Aorta (tissue), 5 donors: ENCODE measurements at places on chromosomes 2 and 18. TPM values are rescaled to one million over a fixed set of nuclear protein-coding genes. Genes with fewer than 3 reads are reported as not detected.

GRCh38 chr2:100580367-100581276 lies 17.8 kb downstream of the PDCL3 start:
- DNase-seq = no peak

- DNase-seq = no peak
Measured at GRCh38 chr2:9247177-9247576, 40.6 kb downstream of the ASAP2 start.

DNA sequence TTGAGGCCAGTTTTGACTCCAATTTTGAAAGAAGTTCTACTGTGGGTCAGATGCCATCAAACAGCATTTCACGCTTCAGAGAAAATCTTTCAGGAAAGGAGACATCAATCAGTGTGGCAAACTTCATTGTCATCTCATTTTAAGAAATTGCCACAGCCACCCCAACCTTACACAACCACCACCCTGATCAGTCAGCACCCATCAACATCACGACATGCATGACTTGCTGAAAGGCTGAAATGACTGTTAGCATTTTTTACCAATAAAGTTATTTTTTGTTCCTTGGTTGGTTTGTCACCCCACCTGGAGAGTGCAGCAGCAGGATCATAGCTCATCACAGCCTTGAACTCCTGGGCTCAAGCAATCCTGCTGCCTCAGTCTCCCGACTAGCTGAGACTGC lies 10.4 kb downstream of the DNAJC10 start:
- DNase-seq = no peak

DNA sequence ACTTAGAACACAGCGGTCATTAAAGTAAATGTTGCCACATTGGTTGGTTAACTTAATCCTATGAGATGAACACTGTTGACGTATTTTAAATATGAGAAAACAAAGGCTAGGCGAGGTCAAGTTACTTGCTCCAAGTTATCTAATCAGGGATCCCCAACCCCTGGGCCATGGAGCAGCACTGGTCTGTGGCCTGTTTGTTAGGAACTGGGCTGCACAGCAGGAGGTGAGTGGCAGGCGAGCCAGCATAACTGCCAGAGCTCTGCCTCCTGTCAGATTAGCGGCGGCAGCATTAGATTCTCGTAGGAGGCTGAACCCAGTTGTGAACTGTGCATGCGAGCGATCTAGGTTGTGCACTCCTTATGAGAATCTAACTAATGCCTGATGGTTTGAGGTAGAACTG lies 878.9 kb downstream of the CPS1 start:
- DNase-seq = no peak

GRCh38 chr2:55743583-55743982 lies 49.9 kb upstream of the PNPT1 start:
- DNase-seq = no peak

DNA sequence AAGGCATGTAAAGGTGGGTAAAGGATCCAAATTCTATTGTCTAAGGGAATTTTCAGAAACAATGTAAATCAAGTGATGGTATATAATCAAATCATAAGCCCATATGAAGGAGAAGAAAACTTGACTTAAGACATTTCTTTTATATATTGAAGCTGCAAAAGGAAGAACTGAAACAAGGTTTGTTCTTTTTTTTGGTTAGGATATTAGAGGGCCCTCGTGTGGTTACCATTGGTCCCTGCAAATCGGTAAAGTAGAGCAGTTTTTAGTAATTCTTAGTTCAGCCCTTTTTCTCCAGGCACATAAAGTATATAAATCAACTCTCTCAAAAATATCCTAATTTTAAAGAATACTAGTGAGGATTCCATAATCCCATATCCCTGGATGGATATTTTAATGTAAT lies 105.6 kb upstream of the STK17B start:
- DNase-seq = no peak

- DNase-seq = no peak
Measured at GRCh38 chr2:161139098-161139987, 20.9 kb upstream of the TANK start.

DNA sequence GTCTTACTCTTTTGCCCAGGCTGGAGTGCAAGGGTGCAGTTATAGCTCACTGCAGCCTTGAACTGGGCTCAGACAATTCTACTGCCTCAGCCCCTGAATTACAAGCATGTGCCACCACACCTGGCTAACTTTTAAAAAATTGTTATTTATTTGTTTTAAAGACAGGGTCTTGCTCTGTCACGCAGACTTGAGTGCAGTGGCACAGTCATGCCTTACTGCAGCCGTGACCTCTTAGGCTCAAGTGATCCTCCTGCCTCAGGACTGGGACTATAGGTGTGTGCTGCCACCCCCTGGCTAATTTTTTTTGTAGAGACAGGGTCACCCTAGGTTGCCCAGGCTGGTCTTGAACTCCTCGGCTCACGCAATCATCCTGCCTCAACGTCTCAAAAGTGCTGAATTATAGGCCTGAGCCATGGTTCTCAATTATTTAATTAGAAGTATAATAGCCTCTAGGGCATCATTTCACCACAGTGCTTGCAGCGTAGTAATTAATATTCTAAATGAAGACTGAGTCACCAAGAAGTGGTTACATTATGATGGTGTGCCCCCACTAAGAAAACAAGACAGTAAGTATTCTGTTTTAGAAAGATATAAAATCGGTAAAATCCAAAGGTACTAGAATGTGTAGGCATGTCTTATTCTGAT lies 69.6 kb downstream of the EML4 start:
- no peak for DNase-seq

DNA sequence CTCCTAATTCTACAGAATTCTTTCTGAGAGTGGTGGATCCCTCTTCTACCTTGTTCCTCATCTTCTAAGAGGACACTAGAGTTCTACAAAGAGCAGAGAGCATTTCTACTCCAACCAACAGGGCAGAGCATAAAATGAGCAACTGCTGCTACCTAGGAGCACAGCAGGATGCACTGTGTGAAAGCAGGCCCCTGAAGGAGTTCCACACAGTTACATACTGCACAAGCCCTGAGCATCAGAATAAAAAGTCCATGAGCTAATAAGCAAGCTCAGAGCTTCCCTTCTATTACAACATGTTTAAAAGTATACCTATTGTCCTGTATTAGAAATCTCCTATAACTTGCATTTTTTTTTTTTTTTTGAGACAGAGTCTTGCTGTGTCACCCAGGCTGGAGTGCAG lies 8.4 kb downstream of the FHL2 start:
- no peak for DNase-seq

DNA sequence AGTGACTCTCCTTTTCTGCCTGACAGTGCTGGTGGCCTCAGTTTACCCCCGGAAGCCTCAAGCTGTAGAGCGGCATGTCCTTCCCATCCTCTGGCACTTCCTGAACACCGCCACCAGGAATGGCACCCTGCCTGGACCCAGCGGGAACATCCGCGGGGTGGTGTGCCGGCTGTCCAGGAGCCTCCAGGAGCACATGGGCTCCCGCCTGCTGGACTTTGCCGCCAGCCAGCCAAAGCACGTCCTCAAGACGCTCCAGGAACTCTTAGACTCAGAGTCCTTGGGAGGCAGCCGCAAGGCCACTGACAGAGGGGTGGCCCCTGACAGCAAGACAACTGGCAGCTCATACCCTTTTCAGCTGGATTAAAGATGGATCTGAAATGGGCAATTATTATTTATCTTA lies 22.6 kb downstream of the PCARE start:
- no peak for DNase-seq

DNA sequence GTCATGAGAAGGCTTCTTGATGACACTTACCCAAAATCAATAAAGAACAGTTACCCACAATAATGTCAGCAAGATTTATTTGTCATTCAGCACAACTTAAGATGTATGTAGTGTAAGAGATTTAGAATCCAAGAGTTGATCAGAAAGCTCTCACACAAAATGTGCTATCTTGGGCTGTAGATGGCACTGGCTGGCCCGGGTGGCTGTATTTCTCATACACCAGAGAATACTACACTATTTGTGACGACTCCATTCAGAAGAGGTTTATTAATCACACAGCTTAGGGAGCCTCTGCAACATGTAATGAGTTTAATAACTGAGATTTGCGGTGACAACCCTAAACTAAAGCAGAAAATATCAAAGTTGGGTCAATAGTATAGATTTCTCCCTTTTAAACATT lies 530.4 kb upstream of the KLHL29 start:
- DNase-seq = no peak

GRCh38 chr2:232490221-232491138 lies 2.8 kb upstream of the ECEL1 start:
- peak; percentile 72 for DNase-seq

FBXO36 gene
- total RNA-seq = 2.2 TPM

CIB4 gene
- total RNA-seq = not detected

PDE1A gene
- total RNA-seq = 23.2 TPM

EN1 gene
- not detected for total RNA-seq

WDR35 gene
- total RNA-seq = 7.5 TPM
